ENCODE measurements at places on chromosomes 7 and 10.

GRCh38 chr7:122858320-122858719 lies 27.9 kb downstream of the CADPS2 start:
- DNase-seq, result no peak

GRCh38 chr7:118040562-118040961 lies 143.4 kb upstream of the LSM8 start:
- no peak for DNase-seq

GRCh38 chr7:35792873-35793489 lies 7.9 kb upstream of the SEPTIN7 start:
- DNase-seq, result no peak

GRCh38 chr10:20988357-20988983 lies 91.4 kb upstream of the NEBL start:
- DNase-seq, result no peak

Measured in inflammatory macrophage treated with lipopolysaccharide for 4 hours (primary cell).